ENCODE measurements at places on chromosomes 5 and 9. TPM values are rescaled to one million over a fixed set of nuclear protein-coding genes. Genes with fewer than 3 reads are reported as not detected.

Gene SNCAIP
- total RNA-seq: 0.49 TPM

Gene PCDHGA3
- total RNA-seq: 0.56 TPM

GRCh38 chr9:77933019-77933418 lies 98.6 kb downstream of the GNAQ start:
- no peaks in the 10 kb centered on the region for H3K36me3 ChIP-seq
- H3K27me3 ChIP-seq: no peaks in the 10 kb centered on the region
- DNase-seq: no peak

Gene SHOC1
- total RNA-seq: 0.58 TPM

DNA sequence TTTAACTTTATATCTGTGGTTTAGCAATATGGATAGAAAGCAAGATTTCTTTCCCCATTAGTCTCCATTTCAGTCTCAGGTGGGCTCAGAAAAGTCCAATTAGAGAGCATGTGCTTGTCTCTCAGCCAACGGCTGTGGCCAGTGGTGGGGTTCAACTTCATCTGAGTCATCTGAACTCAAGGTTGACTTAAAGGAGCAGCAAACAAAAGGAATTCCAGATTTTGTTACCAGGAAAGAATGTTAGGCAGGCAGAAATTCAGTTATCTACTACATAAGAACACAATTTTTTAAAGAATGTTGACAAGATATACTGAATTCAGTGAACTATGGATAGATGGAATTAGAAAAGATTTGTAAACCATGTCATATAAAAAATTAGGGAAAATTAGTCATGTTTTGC lies 784.1 kb downstream of the MAT2B start:
- no peak for DNase-seq
- H3K27ac ChIP-seq: no peak overlapping the region
- no peaks in the 10 kb centered on the region for H3K27me3 ChIP-seq
- H3K4me1 ChIP-seq: no peaks in the 10 kb centered on the region
- no peaks in the 10 kb centered on the region for H3K36me3 ChIP-seq
- H3K4me3 ChIP-seq: no peak overlapping the region

Gene SPATA31A3
- not detected for total RNA-seq

GRCh38 chr5:17223367-17224185 lies 6.1 kb downstream of the BASP1 start:
- no peaks in the 10 kb centered on the region for H3K4me1 ChIP-seq
- DNase-seq: no peak

- no peaks in the 10 kb centered on the region for H3K4me1 ChIP-seq
- no peak for DNase-seq
- H3K27ac ChIP-seq: no peak overlapping the region
- H3K4me3 ChIP-seq: no peak overlapping the region
- H3K36me3 ChIP-seq: peaks cover 4% of the 10 kb centered on the region
These were observed 50.2 kb downstream of the APC start for GRCh38 chr5:112787896-112788295.

GRCh38 chr5:102781786-102782185 lies 26.7 kb downstream of the PAM start:
- no peaks in the 10 kb centered on the region for H3K27me3 ChIP-seq
- DNase-seq: no peak
- no peaks in the 10 kb centered on the region for H3K36me3 ChIP-seq
- H3K27ac ChIP-seq: no peak overlapping the region
- H3K4me3 ChIP-seq: no peak overlapping the region
- peaks cover 8% of the 10 kb centered on the region for H3K4me1 ChIP-seq

Gene DMRT2
- total RNA-seq: 33.1 TPM

DNA sequence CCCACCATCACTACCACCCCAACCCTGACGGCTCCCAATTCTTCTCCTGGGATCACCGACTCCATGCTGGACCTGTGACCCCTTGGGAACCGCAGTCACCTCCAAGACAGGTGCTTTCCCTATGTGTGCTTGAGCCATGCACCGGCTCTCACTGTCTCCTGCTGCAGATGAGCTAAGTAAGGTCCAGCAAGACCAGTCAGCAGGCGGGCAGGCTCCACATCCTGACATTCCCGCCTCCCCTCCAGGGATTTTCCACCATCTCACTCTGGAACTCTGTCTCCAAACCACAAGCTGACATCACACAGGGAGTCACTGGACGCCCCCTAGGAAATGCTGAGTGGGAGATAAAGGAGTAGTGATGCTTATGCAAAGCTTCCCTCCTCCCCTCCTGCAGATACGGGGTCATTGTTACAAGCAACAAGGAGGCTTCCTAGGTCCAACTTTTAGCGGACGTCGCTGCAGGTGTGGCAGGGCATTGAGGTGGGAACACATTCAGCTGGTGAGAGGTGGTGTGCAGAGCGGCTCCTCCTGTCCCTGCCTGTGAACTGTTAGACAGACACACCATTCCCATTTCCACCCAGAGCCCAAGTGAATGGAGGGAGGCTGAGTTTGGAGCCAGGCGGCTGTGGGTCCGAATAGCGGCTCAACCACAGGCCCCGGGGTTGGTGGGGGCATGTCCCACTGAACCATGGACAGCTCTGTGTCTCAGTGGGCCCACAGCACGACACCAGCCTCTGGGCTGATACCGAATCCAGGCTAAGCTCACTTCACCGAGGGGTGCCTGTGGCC lies 129.2 kb upstream of the PHYKPL start:
- DNase-seq: no peak
- no peak overlapping the region for H3K4me3 ChIP-seq
- no peaks in the 10 kb centered on the region for H3K4me1 ChIP-seq
- peaks cover 3% of the 10 kb centered on the region for H3K27me3 ChIP-seq

DNA sequence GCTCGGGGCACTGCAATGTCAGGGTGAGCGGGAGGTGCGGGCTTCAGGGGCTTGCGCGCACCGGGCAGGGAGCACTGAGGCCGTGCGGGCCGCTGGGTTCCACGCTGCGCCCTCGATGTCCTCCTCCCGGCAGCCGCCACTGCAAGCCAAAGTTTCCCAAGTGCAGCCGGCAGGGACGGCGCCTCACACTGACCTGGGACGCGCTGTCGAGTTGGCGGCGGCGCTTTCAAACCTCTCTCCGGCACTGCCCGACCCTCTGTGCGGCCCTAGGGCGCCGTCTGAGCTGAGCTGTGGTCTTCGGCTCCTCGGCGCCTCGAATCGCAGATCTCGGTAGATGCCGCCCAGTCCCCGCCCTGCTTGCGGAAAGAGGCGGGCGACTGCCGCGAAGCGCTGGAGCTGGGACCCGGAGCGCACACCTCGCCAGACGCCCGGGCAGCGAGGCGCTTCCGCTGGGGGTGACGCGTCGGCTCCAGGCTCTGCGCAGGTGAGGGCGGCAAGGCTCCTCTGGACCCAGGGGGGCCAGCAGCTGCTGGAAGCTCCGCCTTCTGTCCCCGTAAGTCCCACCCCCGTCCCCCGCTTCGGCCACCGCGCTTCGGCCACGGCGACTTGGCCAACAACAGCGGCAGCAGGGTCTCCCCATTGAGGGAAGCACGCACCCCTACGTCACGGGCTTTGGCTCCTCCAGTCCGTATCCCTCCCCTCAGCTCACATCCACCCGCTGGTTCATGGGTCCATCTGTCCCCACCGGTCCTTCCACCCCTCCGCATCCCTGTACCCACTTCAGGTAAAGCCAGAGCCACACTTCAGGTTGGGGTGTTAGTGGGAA lies at the start of gene ANKRD34B:
TSS of gene ANKRD34B (minus strand) at position 320 of the 826 bp plus-strand sequence. CDS start 10,261 bp downstream, outside the sequence.
- DNase-seq: peak; percentile 22
- peak within 1 kb of the TSS; percentile 52 for H3K4me3 ChIP-seq
- no peak within 1 kb of the TSS for H3K27ac ChIP-seq
- H3K36me3 ChIP-seq: 0 out of 2 replicates have a peak, but pooled peaks cover 4% of the 10 kb centered on the region
- peaks cover 12% of the 10 kb centered on the region for H3K4me1 ChIP-seq

- peak; percentile 74 for DNase-seq
- H3K27me3 ChIP-seq: no peaks in the 10 kb centered on the region
- peaks cover 34% of the 10 kb centered on the region for H3K4me1 ChIP-seq
These were observed 108.9 kb upstream of the LHFPL2 start for GRCh38 chr5:78757269-78758053.

- no peak overlapping the region for H3K27ac ChIP-seq
- H3K4me3 ChIP-seq: no peak overlapping the region
- H3K27me3 ChIP-seq: no peaks in the 10 kb centered on the region
- H3K4me1 ChIP-seq: no peaks in the 10 kb centered on the region
- no peaks in the 10 kb centered on the region for H3K36me3 ChIP-seq
These were observed 533.3 kb downstream of the CDH12 start for GRCh38 chr5:22319798-22320197.

DNA sequence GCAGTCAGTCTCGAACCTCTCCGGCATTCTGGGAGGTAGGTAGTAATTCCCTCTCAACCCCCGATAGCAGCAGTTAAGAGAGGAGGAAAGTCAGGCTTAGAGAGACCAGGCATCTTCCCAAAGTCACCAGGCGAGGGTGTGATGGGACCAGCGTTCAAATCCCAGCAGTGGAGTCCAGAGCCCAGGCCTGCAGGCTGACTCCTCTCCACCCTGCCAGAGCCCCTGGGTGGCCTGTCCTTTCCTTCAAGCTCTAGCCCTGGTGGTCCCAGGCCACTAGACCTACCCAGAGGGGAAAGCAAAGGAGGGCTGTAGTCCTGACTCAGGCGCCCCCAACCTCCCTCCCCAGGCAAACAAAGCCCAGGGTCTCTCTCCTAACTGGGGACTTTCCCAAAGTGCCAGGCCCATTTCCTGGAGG lies 4.2 kb upstream of the NR5A1 start:
- H3K27me3 ChIP-seq: no peaks in the 10 kb centered on the region
- DNase-seq: no peak
- no peaks in the 10 kb centered on the region for H3K36me3 ChIP-seq
- no peak overlapping the region for H3K27ac ChIP-seq
- H3K4me1 ChIP-seq: no peaks in the 10 kb centered on the region

DNA sequence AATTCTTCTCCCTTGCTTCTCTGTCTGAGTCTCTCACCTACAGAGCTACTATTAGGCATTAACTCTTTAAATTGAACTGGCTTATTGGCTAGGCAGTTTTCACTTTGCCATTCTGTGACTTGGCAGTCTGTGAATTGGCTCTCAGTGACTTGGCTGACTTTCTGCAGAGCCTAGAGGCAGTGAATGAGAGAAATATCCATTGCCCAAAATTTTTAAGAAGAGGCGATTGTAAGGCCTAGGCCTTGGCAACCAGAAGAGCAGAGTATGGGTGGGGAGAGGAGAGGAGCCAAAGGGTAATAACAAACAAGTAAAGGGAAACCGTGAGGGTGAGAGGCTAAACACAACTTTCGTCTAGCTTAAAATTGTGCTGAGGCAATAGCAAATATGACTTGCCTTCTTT lies 176.7 kb downstream of the PRR16 start:
- H3K27ac ChIP-seq: no peak overlapping the region
- no peaks in the 10 kb centered on the region for H3K36me3 ChIP-seq
- no peak overlapping the region for H3K4me3 ChIP-seq
- no peak for DNase-seq
- H3K27me3 ChIP-seq: no peaks in the 10 kb centered on the region

- no peak overlapping the region for H3K27ac ChIP-seq
- peaks cover 50% of the 10 kb centered on the region for H3K36me3 ChIP-seq
- no peaks in the 10 kb centered on the region for H3K27me3 ChIP-seq
- no peaks in the 10 kb centered on the region for H3K4me1 ChIP-seq
- no peak overlapping the region for H3K4me3 ChIP-seq
These were observed 3.0 kb downstream of the BBLN start for GRCh38 chr9:128163027-128163515.

- H3K36me3 ChIP-seq: no peaks in the 10 kb centered on the region
- H3K4me3 ChIP-seq: no peak within 1 kb of the TSS
- DNase-seq: no peak
- H3K27me3 ChIP-seq: no peaks in the 10 kb centered on the region
- no peak within 1 kb of the TSS for H3K27ac ChIP-seq
These were observed at the start of gene GPR150 for GRCh38 chr5:95620030-95620869. Gene GPR150 (plus strand): TSS chr5:95620087. CDS start chr5:95620276, 189 bp downstream.

Gene TAL2
- total RNA-seq: not detected

Gene CTNND2
- not detected for total RNA-seq

DNA sequence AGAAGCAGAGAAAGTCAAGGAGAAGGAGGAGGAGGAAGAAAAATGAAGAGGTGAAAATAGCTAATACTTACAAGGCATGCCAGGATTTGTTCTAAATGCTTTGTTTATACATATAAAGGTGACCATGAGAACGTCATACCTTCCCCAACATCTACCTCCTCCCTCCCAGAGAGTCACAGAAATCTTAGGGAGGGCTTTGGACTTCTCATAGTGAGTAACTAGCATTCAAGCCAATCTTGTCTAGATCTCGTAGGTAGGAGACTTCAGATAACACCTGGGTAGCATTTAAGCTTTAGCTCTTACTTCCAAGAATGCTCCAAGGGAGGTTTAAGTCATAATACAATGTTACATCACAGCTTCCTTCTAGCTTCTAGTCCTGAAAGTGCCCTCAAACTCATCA lies 36.5 kb upstream of the GPBP1 start:
- no peaks in the 10 kb centered on the region for H3K36me3 ChIP-seq
- no peak overlapping the region for H3K4me3 ChIP-seq
- no peak for DNase-seq
- H3K4me1 ChIP-seq: no peaks in the 10 kb centered on the region

- DNase-seq: no peak
- no peaks in the 10 kb centered on the region for H3K27me3 ChIP-seq
- no peak overlapping the region for H3K27ac ChIP-seq
- no peak overlapping the region for H3K4me3 ChIP-seq
- no peaks in the 10 kb centered on the region for H3K36me3 ChIP-seq
These were observed 95.2 kb downstream of the C9orf50 start for GRCh38 chr9:129525656-129526196.

DNA sequence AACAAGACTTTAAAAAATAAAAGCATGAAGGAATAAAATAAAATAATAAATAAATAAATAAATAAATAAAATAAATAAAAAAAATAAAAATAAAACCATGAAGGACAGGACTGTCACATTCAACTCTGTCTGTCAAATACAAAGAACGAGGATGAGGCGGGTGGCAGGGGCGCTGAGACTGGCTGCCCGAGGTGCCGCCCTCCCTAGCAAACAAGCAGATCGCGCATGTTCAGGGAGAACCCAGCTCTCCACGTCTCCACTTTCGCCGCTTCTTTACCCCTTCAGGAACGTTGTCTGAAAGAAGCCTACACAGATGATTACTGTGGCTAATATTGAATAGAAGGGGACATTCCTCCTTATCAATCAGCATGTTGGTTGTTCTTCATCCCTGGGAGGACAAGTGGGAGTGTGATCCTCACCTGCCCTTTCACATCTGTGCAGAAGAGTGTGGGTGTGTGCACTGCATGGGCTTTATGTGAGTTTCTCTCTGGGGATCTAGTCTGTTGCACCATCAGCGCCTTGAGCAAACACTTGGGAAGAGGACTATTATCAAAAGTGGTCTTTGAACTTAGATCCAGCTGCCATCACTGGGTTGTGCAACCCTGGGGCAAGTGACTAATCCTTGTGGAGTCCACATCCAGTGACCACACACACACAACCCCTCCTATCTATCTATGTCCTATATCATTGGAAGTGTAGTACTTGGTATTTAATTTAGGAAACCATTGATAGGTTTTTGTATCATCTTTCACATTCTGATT lies 399.2 kb downstream of the IRX2 start:
- no peak overlapping the region for H3K27ac ChIP-seq
- H3K27me3 ChIP-seq: no peaks in the 10 kb centered on the region
- no peaks in the 10 kb centered on the region for H3K36me3 ChIP-seq
- DNase-seq: no peak
- H3K4me1 ChIP-seq: no peaks in the 10 kb centered on the region

All from SJCRH30 (cell line).